ENCODE measurements at places on chromosomes 6 and 20.

DNA sequence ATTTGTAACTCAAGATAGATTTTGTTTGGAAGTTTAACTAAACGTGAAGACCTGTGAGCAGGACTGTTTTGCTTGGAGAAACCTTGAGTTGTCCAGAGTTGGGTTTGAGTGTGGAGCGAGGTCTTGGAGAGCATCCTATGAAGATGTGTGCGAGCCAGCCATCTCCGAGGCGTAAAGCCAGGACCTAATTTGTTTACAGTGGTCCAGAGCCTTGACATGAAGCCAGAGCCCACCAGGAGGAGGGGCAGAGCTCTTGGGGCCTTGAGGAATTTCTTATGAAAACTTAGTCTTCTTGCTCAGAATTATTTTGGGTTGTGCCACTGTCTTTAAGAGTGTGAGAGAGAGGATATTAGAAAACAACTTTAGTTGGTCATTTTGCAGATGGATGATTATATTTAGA is 6.3 kb downstream of the CHMP4B start:
- no peak for DNase-seq

DNA sequence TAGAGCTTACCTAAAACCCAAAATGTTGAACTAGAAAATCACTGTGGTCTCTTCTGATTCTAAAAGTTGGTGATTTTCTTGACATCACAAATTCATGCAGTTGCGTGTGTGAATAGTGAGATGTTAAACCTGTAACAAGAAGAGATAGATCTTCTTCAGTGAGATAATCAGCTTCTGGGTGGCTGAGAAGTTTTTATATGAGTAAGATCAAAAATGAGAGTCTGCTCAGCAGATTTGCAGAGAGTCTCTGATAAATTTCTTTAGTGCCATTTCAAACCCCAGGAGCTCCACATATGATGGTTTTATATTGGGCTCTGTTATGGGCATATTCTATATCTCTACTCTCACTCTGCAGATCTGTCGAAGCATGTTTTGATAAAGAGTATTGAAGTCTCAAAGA is 185.4 kb downstream of the ZFAND3 start:
- no peak for DNase-seq

- DNase-seq: no peak
Observed at GRCh38 chr20:15485519-15485918, 1087.7 kb downstream of the KIF16B start.

GRCh38 chr6:38480036-38480435 is 159.7 kb downstream of the BTBD9 start:
- DNase-seq: no peak

GRCh38 chr6:4632421-4632820 is 143.8 kb upstream of the CDYL start:
- no peak for DNase-seq

GRCh38 chr6:168640768-168641167 is 199.8 kb downstream of the SMOC2 start:
- DNase-seq: no peak

- DNase-seq: no peak
Observed at GRCh38 chr6:156390621-156391020, 386.6 kb upstream of the ARID1B start.

GRCh38 chr20:34300809-34301586 is 2.2 kb downstream of the AHCY start:
- peak; percentile 20 for DNase-seq

- DNase-seq: peak; percentile 80
Observed at GRCh38 chr6:73285674-73286283, 22.8 kb upstream of the KHDC1 start.

GRCh38 chr6:15817100-15817499 is 154.3 kb upstream of the DTNBP1 start:
- DNase-seq: no peak

- no peak for DNase-seq
Observed at GRCh38 chr20:10264166-10264558, 45.5 kb downstream of the SNAP25 start.

GRCh38 chr20:37800618-37801017 is 102.3 kb upstream of the VSTM2L start:
- no peak for DNase-seq

- no peak for DNase-seq
Observed at GRCh38 chr20:1871807-1872458, 23.3 kb upstream of the SIRPA start.

DNA sequence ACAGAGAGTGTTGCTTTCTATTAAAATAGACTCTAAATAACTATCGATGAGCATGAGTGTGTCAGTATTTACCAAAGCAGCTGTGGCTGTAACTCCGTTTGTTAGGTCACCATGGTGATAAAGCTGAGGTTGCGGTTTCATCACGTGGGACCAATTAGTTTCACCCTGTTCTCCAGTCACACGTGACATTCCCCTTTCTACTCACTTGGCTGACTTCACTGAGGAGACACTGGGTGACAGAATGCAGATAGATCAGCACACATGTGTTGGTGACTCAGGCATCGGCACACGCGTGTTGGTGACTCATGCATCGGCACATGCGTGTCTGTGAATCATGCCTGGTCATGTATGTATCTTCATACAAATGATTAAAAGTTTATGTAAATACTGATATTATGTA is 285.4 kb downstream of the THBS2 start:
- peak; percentile 88 for DNase-seq

DNA sequence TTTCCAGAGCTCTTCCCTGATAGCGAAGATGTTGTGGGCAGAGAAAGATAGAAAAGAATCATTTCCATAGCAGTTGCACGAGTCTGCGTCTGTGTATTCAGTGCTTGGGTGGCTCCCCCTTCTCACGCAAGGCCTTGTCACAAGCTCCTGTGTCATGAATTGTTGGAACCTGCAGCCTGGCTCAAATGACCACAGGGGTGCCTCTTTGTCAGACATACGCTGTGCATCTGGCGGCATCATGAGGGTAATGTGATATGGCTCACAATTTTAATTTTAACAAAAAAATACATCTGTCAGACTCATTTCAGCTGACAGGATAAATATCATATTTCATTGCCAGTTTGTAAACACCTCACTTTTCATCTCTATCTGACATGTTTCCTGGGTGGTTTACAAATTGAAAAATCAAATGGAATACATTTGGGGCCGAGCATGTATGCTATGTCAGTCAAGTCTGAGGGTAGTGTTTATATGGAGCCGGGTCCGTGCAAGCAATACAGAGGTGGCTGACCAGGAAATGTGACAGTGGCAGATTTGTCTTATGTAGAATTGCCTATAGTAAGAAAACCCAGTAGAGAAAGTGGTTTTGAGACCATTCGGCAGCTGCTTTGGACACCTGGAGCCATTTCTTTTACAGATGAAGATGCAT is 90.9 kb downstream of the CAP2 start:
- no peak for DNase-seq

DNA sequence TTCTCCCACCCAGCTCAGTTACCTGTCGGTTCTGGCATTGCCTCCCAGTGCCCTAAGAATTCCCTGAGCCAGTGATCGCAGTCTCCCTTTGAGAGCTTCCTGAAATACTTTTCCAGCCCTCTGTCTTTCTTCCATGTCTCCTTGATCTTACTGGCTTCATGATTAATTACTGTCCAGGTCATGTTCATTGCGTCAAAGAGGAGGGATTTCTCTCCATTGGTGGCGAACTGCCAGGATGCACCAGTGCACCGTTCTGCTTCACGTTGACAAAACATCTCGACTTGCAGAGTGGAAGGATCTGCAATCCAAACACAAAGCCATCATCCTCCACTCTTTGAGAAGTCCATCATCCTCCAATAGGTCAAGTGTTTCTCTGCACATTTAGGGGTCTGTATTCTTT is 8.6 kb downstream of the RAET1E start:
- no peak for DNase-seq
